ENCODE measurements at places on chromosomes 13 and 19.

DNA sequence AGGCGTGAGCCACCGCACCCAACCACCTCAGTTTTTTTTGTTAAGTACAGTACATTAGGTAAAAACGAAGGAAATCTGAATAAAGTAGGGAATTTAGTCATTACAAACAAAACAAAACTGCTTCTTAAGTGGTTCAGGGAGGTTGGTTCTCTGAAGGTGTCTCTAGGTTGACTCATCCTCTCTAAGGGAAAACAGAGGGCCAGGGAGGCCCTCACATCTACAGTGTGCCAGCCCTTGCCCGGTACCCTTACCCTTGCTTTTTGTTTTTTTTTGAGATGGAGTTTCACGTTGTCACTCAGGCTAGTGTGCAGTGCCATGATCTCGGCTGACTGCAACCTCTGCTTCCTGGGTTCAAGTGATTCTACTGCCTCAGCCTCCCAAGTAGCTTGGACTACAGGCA, 17.2 kb upstream of the JUND start:
- DNase-seq = peak; percentile 64
- peaks cover 24% of the 10 kb centered on the region for H3K4me1 ChIP-seq
- H3K36me3 ChIP-seq = no peaks in the 10 kb centered on the region
- no peak overlapping the region for H3K4me3 ChIP-seq
- no peaks in the 10 kb centered on the region for H3K27me3 ChIP-seq
- peak overlapping the region; percentile 32 for H3K27ac ChIP-seq

DNA sequence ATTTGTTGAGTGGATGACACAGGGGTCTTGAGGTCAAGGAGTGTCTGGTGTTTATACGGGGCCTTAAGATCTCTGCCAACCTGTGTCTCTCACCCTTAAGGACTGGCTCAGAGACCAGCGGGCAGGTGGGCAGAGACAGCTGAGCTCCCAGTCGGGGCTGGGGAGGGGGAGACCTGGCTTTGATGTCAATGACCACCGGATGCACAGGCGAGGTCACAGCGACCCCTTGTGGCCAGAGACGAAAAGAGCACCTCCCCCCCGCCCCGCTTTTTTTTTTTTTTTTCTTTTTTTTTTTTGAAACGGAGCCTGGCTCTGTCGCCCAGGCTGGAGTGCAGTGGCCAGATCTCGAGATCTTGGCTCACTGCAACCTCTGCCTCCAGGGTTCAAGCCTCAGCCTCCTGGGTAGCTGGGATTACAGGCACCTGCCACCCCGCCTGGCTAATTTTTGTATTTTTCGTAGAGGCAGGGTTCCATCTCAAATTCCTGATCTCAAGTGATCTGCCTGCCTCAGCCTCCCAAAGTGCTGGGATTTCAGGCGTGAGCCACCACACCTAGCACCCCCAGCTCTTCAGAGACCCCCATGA, 12.1 kb upstream of the KLK14 start:
- H3K36me3 ChIP-seq = no peaks in the 10 kb centered on the region
- peak; percentile 25 for DNase-seq
- no peak overlapping the region for H3K27ac ChIP-seq
- no peak overlapping the region for H3K4me3 ChIP-seq

DNA sequence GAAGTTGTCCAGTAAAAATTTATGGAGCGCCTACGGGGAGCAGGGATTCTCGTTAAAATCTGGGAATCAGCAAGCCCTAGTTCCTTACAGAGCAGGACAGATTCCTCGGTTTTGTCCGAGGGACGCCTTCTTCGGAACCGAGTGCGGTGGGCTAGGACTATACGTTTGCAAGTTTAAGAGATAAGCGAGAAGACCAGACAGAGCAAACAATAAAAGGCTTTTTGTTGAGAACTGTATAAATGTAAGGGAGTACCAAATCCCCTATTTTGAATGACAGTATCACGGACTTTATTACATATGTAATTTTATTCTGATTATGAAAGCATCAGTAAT, 971 bp upstream of the ANKRD10 start:
- no peaks in the 10 kb centered on the region for H3K27me3 ChIP-seq
- peak overlapping the region; percentile 87 for H3K4me3 ChIP-seq
- H3K36me3 ChIP-seq = no peaks in the 10 kb centered on the region
- H3K27ac ChIP-seq = peak overlapping the region; percentile 96
- DNase-seq = no peak

DNA sequence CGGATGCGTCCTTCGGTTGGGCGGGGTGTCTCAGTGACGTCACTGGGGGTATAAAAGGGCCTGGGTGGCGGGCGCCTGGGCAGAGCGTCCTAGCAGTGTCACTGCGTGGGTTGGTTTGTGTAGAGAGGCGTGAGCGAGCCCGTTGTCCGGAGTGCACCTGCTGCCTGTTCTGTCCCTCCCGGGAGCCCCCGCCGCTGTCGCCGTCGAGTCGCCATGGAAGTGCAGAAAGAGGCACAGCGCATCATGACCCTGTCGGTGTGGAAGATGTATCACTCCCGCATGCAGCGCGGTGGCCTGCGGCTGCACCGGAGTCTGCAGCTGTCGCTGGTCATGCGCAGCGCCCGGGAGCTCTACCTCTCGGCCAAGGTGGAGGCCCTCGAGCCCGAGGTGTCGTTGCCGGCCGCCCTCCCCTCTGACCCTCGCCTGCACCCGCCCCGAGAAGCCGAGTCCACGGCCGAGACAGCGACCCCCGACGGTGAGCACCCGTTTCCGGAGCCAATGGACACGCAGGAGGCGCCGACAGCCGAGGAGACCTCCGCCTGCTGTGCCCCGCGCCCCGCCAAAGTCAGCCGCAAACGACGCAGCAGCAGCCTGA, 2.9 kb downstream of the IER2 start:
- 0 out of 2 replicates have a peak, but pooled peaks cover 11% of the 10 kb centered on the region for H3K4me1 ChIP-seq
- H3K36me3 ChIP-seq = no peaks in the 10 kb centered on the region
- peak; percentile 96 for DNase-seq

DNA sequence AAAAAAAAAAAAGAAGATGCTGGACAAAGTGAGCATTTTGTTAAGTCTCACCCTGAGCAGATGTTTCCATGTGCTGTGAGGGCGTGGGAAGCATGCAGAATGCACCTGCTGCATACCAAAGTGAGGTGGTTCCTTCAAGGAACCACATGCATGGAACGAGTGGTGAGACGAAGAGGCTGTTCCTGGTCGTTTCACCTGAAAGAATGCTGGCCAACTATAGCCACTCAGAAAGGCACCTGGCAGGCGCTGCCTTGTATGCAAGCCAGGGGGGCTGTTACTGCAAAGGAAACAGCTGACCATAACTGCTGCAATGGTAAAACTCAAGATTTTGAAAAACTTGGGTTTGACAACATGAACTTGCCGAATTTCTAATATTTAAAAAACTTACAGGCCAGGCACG, 14.7 kb downstream of the MIER2 start:
- DNase-seq = no peak
- H3K36me3 ChIP-seq = peaks cover 37% of the 10 kb centered on the region
- H3K27me3 ChIP-seq = no peaks in the 10 kb centered on the region
- no peak overlapping the region for H3K4me3 ChIP-seq
- H3K4me1 ChIP-seq = no peaks in the 10 kb centered on the region
- H3K27ac ChIP-seq = no peak overlapping the region

- no peak for DNase-seq
- H3K4me1 ChIP-seq = peaks cover 35% of the 10 kb centered on the region
- peaks cover 12% of the 10 kb centered on the region for H3K36me3 ChIP-seq
- no peak overlapping the region for H3K4me3 ChIP-seq
- H3K27ac ChIP-seq = no peak overlapping the region
Measured at GRCh38 chr13:50068508-50068907, 53.3 kb downstream of the KCNRG start.

- no peaks in the 10 kb centered on the region for H3K36me3 ChIP-seq
- DNase-seq = peak; percentile 90
- peak within 1 kb of the TSS; percentile 52 for H3K27ac ChIP-seq
- no peaks in the 10 kb centered on the region for H3K27me3 ChIP-seq
- no peaks in the 10 kb centered on the region for H3K4me1 ChIP-seq
- peak within 1 kb of the TSS; percentile 89 for H3K4me3 ChIP-seq
Measured at GRCh38 chr13:95301183-95301967, at the start of gene ABCC4. ABCC4 (minus strand) TSS chr13:95301451; CDS start chr13:95301314, 137 bp downstream.

- H3K36me3 ChIP-seq = no peaks in the 10 kb centered on the region
- DNase-seq = no peak
- H3K27me3 ChIP-seq = peaks cover 24% of the 10 kb centered on the region
- H3K27ac ChIP-seq = no peak overlapping the region
Measured at GRCh38 chr19:54393381-54393780, 21.9 kb upstream of the TTYH1 start.

GRCh38 chr13:50241479-50241878, 226.2 kb downstream of the KCNRG start:
- H3K27ac ChIP-seq = no peak overlapping the region
- no peak for DNase-seq
- peaks cover 10% of the 10 kb centered on the region for H3K4me1 ChIP-seq
- no peaks in the 10 kb centered on the region for H3K36me3 ChIP-seq

DNA sequence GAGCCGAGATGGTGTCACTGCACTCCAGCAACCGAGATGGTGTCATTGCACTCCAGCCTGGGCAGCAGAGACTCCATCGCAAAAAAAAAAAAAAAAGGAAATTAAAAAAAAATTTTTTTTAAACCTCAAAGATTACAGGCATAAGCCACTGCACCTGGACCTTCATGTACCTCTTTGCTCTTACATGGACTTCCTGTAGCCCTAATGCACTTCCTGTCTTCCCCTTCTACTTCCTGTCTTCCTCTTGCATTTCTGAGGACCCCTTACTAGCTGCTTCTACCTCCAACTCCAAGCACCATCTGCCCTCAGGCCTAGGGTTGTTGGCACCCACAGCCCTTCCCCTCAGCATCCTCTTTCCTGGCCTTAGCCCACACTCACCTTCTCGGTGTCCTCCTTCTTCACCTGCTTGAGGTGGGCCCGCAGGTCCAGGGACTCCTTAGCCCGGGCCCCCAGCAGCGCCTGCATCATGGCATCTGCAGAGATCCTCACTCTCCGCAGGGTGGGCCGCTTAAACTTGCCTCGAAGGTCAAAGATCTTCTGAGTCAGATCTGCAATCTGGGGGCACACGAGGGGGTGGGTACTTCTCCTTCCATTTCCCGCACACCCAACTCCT, 3.8 kb downstream of the TNNI3 start:
- no peak overlapping the region for H3K4me3 ChIP-seq
- DNase-seq = no peak
- no peaks in the 10 kb centered on the region for H3K4me1 ChIP-seq
- H3K36me3 ChIP-seq = no peaks in the 10 kb centered on the region
- H3K27me3 ChIP-seq = peaks cover 23% of the 10 kb centered on the region

DNA sequence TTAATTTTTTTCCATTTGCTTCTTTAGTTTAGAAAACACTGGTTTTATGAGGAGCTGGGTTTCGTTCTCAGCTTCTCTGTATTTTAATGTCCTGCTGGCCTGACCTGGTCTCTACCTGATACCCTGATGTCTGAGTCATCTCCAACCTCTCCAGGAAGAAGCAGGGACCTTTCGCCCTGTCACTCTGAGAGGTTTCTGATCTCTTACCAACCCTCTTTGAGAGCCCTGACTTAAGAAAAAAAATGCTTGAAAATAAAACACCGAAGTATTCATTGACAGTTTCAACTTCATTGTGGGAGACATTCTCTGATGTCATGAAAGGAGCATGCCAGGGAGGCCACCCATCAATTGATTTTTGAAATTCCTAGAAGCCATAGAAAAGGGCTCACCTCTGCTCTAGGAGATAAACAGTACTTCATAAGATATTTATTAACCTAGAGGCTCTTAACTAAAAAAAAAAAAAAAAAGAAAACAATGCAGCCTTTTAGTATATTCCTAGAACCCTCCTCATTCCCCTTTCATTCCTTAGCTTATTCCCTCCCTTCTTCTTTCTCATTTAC, 234.8 kb downstream of the ENOX1 start:
- no peak for DNase-seq
- H3K4me3 ChIP-seq = no peak overlapping the region
- no peaks in the 10 kb centered on the region for H3K36me3 ChIP-seq
- no peaks in the 10 kb centered on the region for H3K4me1 ChIP-seq

DNA sequence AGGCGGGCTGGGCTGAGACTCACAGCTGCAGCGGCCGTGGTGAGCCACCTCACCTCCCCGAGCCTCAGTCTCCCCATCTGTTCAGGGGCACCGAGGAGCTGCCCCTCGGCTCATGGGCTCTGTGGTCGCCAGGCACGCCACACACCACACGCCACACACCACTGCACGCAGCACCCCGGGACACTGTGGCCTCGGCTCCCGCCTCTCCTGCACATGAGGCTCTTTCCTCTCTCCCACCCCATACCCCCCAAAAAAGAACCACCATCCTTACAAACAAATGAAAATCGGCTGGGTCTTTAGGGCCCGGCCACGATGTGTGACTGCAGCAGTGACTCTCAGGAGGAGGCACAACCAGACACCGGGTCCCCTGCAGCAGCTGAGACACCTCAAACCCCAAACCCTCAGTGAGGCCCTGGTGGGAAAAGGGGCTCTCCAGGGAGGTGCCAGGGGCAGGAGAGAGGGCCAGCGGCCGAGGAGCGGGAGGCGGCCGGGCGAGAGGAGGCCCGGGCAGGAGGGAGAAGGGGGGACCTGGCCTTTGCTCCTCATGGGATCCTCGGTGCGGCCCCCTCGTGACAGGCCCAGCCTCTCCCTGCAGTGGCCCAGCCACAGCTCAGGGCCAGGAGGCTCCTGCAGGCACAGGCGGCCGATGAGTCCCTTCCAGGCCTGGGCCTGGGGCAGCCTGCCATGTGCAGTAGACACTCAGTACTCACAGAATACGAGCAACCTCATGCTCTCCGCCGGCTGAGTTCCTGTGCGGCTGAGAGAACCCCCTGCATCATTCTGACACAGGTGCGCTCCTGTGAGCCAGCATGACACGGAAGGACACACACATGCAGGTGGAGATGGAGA, 66.3 kb downstream of the RASA3 start:
- peak overlapping the region; percentile 100 for H3K27ac ChIP-seq
- peak; percentile 51 for DNase-seq
- H3K27me3 ChIP-seq = no peaks in the 10 kb centered on the region
- H3K4me1 ChIP-seq = peaks cover 63% of the 10 kb centered on the region
- 0 out of 2 replicates have a peak, but pooled peaks cover under 1% of the 10 kb centered on the region for H3K36me3 ChIP-seq
- peak overlapping the region; percentile 66 for H3K4me3 ChIP-seq

DNA sequence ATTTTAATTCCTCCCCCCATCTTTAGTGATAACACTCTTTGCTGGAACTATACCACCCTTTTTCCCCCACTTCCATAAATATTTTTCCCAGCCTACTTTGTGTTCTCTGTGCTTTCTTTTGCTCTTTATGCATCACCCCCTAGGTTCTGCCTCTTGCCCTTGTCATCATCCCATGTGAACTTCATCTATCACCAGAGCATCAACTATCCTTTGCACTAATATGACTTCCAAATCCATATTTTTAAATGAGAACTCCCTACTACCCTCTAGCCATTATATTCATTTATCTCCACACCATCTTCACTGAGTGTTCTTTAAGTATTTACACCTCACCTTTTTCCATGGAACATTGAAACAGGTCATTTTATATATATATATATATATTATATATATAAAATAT, 452.7 kb downstream of the FOXO1 start:
- H3K4me3 ChIP-seq = no peak overlapping the region
- H3K4me1 ChIP-seq = no peaks in the 10 kb centered on the region
- DNase-seq = no peak

DNA sequence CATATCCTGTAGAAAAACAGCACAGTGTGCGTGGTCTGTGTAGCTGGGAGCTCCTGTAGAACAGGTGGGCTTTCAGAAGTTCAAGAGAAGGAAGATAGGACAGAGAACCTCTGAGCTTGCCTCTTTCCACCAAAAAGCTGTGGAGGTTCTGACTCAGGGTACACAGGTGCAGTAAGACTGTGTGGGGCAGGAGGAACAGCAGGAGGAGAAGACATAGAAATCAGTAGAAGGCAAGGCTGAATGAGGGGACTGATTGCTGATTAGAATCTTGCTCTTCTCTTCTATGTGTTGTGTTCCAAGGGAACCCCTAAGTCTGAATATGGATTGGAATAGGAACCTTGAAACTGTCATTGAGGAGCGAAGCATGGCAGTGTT, 122.7 kb downstream of the AKAP11 start:
- peaks cover 34% of the 10 kb centered on the region for H3K27me3 ChIP-seq
- H3K36me3 ChIP-seq = no peaks in the 10 kb centered on the region
- no peak overlapping the region for H3K4me3 ChIP-seq
- H3K4me1 ChIP-seq = 0 out of 2 replicates have a peak, but pooled peaks cover 4% of the 10 kb centered on the region
- H3K27ac ChIP-seq = no peak overlapping the region

All from GM23248 (cell line).